ENCODE measurements at places on chromosomes 2 and 18.

GRCh38 chr2:45855374-45855773 lies 203.9 kb downstream of the PRKCE start:
- DNase-seq: no peak

DNA sequence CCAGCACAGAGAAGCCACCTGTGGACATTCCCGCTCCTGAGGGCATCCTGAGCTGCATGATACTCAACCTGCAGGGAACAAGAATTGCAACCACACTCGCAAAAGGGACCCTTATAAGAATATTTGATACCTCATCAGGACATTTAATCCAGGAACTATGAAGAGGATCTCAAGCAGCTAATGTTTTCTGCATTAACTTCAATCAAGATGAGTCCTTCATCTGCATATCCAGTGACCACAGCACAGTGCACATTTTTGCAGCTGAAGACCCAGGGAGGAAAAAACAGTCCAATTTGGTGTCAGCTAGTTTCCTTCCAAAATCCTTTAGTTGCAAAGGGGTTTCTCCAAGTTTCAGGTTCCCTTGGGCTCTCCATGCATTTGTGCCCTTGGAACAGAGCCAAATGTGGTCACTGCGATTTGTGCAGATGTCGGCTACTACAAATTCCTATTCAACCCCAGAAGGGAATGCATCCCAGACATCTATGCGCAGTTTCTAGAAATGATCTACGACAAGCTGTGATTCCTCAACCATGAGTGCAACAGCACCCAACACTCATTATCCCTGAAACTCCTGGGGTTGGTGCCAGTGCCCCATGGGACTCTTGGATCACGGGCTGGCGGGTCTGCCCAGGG lies 23.3 kb upstream of the FHOD3 start:
- DNase-seq: no peak

DNA sequence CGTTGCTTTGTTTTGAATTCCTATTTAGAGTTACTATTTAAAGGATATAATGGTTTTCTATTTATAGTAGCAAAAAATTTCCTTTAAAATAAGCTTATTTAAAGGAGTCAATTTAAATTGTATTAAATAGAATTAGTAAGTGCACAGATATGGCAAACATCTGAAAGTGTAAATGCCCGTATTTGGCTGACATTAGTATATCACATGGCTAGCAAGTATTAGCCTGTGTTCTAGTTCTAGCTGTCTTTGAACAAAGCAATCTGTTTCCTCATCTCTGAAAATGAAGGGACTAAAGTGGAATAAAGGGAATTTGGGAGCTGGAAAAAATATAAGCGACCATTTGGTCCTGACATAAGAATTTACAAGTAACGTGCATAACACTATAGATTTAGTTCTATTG lies 32.2 kb downstream of the PELI1 start:
- DNase-seq: no peak

DNA sequence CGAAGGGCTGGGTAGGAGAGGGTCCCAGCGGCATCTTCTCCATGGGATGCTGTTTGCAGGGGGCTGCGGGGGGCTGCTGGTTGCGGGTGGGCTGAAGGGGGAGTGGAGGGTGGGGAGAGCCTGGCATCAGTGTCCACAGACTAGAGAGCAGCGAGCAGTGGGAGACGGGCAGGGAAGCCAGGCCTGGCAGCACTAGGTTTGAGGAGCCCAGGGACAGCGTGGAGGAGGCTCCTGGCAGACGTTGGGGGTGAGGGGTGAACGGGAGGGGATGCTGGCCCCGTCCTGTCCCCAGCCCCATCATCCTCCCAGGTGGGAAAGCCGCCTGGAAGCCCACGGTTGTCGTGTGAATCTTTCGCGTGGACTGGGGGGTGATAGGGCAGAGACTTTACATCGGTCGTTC lies 48.2 kb upstream of the TFCP2L1 start:
- DNase-seq: no peak

- DNase-seq: no peak
These were observed 182.1 kb upstream of the CCDC68 start for GRCh38 chr18:55141318-55141717.
